Activated naive CD4-positive, alpha-beta T cell (primary cell): ENCODE measurements at places on chromosomes 3 and 15.

DNA sequence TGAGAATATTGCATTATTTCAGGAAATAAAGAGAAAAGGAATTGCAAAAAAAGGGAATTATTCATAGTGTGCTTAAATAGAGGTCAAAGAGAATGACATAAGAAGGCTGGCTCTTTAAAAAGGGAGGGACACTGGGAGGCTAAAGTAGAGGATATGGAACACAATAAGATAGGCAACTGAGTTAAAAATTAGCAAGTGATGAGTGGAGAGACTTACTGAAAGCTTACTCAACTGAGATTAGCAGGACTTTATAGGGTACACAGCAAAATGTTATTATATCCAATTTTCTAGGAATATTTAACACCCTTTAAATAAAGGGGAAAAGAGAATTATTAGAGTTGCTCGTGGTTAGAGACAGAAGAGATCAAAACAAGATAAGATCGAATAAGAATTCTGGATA lies 375.2 kb downstream of the LSAMP start:
- DNase-seq = no peak

DNA sequence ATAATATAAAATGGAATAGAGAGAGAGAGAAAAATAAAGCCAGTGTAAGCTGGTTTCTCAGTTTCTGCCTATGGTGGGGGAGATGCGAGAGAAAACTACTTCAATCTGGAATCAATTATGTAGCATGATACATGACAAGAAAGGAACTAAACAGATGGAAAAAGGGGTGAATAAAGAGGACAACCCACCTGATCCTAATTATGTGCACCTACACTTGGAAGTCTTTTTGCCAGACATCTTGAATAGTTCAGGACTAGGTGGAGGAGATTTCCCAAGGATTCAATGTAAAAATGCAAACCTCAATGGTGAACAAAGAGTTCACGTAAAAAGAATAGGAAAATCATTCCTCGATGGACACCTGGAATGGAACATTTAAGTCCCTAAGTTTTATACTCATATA lies 524.4 kb upstream of the RGMA start:
- DNase-seq = no peak

- DNase-seq = no peak
Measured at GRCh38 chr15:67152429-67152828, 87.0 kb downstream of the SMAD3 start.

- DNase-seq = no peak
Measured at GRCh38 chr3:190306513-190307163, 15.6 kb downstream of the CLDN1 start.

- DNase-seq = no peak
Measured at GRCh38 chr3:59953104-59953503, 903.3 kb upstream of the CFAP20DC start.

- DNase-seq = no peak
Measured at GRCh38 chr3:23960649-23961048, 15.6 kb downstream of the NR1D2 start.

DNA sequence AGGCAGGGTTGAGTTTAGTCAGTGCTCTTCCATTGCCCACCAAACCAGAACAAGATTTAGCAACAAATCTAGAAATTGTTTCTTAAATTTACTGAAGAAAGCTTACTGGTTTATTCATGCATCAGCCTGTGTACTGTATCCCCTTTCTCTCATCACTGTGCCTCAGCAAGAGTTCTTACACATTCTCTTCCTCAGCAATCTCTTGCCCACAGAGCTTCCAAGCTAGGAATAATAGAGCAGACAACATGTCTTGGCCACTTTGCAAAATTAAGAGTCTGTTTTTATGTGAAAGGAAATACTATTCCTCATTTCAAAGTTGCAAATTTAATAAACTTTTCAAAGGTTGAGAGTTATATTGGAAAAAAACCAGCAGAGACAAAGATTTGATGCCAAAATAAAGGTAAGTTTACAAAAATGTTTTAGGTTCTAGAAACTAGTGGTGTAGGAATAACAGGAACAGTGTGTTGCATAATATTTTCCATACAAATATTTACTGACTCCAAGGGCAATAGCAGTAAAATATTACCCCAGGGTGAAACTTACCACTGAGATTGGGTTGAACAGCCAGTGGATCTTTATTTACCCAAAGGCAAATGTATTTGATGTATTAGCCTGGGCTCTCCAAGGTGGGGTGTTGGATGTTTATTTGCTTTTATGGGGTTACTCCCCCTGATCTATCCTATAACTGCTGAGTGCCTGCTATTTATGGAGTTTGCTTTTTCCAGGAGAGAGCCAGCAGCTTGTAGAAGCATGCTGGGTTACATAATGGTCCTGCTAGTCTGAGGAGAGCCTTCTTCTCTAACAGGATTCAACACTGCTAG lies 276.7 kb downstream of the ADAMTSL3 start:
- no peak for DNase-seq

- DNase-seq = no peak
Measured at GRCh38 chr3:185457376-185457775, 41.5 kb downstream of the TMEM41A start.

DNA sequence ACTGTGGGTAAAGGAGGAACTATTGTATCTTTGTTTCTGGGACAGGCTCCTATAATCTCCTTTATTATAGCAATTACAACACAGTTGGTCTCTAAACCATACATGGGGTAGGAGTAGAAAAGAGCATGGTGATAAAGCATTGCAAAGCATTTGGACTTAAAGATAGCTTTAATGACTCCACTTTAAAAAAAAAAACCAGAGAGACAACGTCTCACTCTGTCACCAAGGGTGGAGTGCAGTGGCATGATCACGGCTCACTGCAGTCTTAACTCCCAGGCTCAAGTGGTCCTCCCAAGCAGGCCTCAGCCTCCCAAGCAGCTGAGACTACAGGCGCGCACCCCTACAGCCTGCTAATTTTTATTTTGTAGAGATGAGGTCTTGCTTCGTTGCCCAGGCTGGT lies 68.2 kb downstream of the DENND4A start:
- DNase-seq = no peak

GRCh38 chr15:83973816-83974215 lies 261.8 kb upstream of the GOLGA6L4 start:
- DNase-seq = no peak

DNA sequence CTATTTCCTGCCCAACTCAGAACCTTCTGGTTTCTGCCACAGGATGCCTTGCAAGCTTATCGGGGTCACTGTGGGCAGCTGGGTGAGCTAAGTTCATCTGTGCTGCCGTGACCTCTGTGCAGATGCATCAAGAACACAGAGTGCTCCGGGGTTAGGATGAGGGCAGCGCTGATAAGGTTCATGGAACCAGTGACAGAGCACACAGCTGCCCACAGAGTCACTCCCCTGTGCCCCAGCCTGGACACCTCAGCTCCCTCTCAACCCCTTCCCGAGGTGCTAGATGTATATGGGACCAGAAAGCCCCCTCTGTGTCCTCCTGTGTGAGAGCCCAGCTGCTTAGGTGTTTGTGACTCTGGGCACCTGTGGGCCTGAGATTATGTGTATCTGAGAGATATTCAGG lies 15.8 kb upstream of the ALAS1 start:
- DNase-seq = no peak

- no peak for DNase-seq
Measured at GRCh38 chr3:179432451-179432850, 18.8 kb downstream of the GNB4 start.

GRCh38 chr15:44441095-44441501 lies 13.7 kb downstream of the CTDSPL2 start:
- no peak for DNase-seq

DNA sequence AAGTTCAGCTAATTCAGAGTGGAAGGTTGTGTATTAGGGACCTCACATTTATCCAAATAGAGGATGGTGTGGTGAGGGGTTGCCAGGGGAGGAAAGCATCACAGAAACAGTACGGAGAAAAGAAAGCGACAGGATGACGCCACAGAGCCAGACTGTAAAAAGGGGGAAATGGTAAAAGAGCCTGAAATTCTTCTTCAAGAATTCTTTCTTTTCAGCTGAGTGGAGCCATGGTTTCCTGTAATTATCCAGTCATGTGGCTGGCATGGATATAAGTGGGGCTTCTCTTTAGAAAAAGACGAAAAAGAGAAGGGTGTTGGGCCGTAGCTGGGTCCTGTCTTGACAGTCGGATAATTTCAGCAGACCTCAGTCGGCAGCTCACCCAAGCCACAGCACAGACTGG lies 24.5 kb upstream of the PSMD6 start:
- no peak for DNase-seq

DNA sequence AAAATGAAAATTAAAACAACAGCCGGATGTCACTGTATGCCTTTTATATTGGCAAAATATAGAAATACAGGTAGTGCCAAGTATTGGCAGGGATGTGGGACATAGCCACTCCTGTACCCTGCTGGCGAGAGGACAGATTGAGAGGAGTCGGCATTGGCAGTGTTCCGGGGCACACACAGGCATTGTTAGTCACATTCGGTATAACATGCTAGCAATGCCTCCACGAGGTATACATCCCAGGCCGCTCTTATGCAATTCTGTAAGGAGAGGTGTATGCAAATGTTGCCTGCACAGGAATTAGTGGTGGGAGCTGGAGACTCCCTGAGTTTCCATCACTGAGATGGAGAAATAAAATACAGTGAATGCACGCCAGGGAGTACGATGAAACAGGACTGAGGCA lies 99.4 kb upstream of the DLG1 start:
- no peak for DNase-seq

GRCh38 chr3:177574222-177574856 lies 377.1 kb upstream of the TBL1XR1 start:
- no peak for DNase-seq

- no peak for DNase-seq
Measured at GRCh38 chr15:34999906-35000305, 11.8 kb upstream of the ZNF770 start.

DNA sequence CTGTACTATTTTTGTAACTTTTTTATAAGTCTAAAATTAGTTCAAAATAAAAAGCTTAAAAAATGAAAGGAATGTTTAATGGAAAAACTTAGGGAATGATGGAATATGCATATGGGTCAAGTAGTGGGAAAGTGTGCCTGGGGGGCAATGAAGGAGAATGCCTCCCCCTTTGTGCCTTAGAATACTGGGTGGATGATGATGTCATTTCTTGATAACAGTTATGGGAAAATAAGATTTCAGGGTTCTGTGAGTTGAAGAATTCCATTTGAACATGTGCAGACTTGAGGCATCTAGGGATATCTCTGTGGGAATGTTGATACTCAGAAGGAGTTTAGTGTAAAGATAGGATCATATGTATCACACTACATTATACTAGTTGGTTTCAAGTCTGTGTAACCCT lies 13.8 kb downstream of the WDR93 start:
- no peak for DNase-seq

GRCh38 chr3:126550488-126551051 lies 8.2 kb downstream of the C3orf22 start:
- no peak for DNase-seq

DNA sequence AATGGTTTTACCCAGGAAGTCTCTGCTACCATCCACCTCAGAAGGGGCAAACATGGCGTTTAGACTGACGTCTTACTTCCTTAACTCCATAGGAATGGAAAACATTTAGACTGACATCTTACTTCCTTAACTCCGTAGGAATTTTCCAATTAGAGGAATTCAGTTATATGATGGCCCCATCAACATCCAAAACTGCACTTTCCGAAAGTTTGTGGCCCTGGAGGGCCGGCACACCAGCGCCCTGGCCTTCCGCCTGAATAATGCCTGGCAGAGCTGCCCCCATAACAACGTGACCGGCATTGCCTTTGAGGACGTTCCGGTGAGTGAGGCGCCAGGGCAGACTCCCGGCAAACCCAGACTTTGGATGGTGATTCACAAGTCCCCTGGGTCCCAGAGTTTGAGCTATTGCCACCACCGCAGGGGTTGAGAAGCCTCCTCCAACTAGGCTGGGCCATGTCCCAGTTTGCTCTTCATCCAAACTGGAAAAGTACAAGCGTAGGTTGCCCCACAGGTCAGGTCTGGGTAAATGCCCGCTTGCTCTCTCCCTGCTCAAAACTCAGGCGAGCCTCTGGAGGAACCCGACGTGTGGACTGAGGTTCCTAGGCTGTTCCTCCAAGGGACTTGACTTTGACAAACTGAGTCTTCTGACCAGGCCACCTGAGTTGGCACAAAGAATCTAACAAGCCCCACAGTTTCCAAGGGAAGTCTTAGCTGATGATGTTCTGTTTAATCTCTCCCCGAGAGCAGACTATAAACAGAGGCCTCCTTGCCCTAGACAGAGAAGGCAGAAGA lies 57.7 kb downstream of the MESD start:
- no peak for DNase-seq

DNA sequence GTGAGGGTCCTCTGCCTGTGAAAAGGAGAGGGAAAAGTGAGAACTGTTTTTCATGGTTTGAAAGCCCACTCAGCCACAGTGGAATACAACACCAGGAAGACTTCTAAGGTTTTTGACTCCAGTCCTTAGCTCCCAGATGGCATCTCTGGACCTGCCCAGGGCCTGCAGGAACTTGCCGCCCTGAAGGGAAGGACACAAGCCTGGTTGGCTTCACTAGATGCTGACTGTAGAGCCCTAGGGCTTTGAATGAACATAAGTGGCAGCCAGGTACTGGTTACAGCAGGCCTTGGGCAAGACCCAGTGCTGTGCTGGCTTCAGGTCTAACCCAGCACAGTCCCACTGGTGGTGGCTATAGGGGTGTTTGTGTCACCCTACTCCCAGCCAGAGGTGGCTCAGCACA lies 21.3 kb upstream of the TMEM266 start:
- DNase-seq = no peak

DNA sequence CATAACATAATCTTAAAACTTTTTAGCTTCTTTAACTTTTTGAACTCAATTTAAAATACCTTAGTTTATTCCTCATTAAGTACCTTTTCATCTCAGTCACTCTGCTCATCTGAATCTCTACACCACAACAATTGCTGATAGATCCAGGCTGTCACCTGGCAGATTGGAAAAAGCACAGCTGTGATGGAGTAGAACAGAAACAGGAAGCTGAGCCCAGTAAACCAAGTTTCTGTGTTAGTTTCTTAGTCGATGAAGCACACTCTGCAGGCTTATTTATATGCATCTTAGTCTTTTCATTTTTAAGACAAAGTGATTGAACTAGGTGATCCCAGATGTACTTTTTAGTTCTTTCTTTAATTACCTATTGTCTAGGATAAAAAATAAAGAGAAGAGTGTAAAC lies 1398.0 kb upstream of the ALCAM start:
- DNase-seq = no peak

DNA sequence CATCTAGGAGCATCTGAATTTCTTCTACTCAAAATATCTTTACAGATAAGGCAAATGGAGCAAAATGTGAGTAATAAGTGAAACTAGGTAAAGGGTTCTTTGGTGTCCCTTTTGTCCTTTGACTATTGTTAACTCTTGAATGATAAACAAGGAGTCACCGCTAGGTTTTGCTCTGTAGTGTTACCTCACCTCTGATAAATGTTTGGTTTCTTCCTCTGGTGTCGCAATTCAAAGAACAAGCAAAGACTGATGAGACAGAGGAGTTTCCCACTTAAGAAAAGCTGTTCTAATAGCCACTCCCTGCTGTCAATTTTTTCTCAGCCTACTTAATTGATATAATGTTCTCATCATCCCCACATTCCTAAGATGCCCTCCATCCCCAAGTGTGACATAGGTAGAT lies 925.9 kb downstream of the IGSF11 start:
- no peak for DNase-seq
